ENCODE measurements at places on chromosomes 7 and 10. TPM values are rescaled to one million over a fixed set of nuclear protein-coding genes. Genes with fewer than 3 reads are reported as not detected.

DNA sequence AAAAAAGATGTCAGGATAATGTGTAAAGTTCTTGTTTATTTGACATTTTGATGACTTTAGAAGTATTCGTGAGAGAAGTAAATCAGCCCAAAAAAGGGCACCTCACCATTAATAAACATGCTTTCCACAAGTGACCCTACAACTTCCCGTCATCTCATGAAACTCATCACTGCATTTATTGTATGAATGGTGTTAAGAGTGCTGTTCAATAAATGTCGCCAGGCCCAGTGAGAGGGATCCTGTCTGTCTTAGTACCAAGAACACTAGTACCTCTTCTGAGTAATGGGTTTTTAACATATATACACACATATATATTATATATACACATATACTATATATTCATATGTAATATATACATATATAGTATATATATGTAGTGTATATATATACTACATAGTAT, 61.9 kb downstream of the TMEM26 start:
- DNase-seq, result no peak
- H3K36me3 ChIP-seq, result no peaks in the 10 kb centered on the region
- no peaks in the 10 kb centered on the region for H3K4me1 ChIP-seq
- no peak overlapping the region for H3K4me3 ChIP-seq
- no peak overlapping the region for H3K27ac ChIP-seq

- no peaks in the 10 kb centered on the region for H3K27me3 ChIP-seq
- H3K4me1 ChIP-seq, result no peaks in the 10 kb centered on the region
- peak overlapping the region; percentile 36 for H3K27ac ChIP-seq
- H3K36me3 ChIP-seq, result no peaks in the 10 kb centered on the region
- DNase-seq, result peak; percentile 24
These were observed 51.3 kb upstream of the GSAP start for GRCh38 chr7:77467408-77467807.

GRCh38 chr7:128164955-128165670, 76.0 kb upstream of the LEP start:
- H3K27me3 ChIP-seq, result no peaks in the 10 kb centered on the region
- no peaks in the 10 kb centered on the region for H3K36me3 ChIP-seq
- DNase-seq, result no peak
- peaks cover 23% of the 10 kb centered on the region for H3K4me1 ChIP-seq
- H3K27ac ChIP-seq, result no peak overlapping the region
- H3K4me3 ChIP-seq, result no peak overlapping the region

- H3K27me3 ChIP-seq, result no peaks in the 10 kb centered on the region
- no peak overlapping the region for H3K27ac ChIP-seq
- no peak for DNase-seq
- no peak overlapping the region for H3K4me3 ChIP-seq
These were observed 117.1 kb upstream of the HPS1 start for GRCh38 chr10:98563811-98564210.

DNA sequence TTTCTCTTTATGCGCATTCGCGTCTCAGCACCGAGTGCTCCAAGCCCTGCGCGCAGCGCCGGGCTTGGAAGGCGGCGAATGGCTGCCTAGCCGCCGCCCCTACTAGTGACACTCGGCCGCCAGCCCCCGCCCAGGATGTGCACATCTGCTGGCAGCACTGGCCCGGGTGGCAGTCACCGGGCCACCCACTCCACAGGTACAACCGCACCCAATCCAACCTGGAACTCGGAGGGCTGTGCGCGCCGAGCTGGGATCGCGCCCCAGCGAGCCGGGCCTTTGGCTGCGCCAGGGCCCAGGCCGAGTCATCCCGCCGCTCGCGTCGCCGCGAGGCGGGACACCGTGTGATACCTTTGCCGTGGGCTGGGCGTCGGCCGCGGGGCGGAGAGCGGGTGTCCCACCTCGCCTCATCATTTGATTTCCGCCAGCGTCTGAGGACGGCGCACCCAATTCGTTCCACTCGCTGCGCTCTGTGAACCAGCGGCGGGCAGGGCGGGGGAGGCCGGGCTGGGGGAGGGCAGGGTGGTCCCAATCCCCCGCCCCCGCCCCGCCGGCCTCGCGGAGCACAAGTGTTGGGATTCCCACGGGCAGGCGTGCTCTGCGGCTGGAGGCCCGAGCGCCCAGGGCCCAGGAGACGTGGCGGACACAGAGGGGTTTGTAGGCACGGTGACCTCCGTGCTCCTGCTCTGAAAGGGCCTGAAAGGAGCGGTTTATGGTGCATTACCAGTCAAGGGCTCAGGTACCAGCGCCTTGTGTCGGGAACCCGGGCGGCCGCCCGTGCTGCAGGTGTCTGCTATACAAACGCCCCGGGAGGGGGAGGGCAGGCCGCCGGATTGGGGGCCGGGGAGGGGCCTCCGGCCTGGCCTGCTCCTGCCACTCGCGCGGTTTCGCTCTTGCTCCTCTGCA, 17.8 kb upstream of the PTF1A start:
- no peaks in the 10 kb centered on the region for H3K27me3 ChIP-seq
- peak; percentile 65 for DNase-seq
- H3K27ac ChIP-seq, result peak overlapping the region; percentile 93
- peaks cover 49% of the 10 kb centered on the region for H3K4me1 ChIP-seq
- H3K36me3 ChIP-seq, result no peaks in the 10 kb centered on the region

DNA sequence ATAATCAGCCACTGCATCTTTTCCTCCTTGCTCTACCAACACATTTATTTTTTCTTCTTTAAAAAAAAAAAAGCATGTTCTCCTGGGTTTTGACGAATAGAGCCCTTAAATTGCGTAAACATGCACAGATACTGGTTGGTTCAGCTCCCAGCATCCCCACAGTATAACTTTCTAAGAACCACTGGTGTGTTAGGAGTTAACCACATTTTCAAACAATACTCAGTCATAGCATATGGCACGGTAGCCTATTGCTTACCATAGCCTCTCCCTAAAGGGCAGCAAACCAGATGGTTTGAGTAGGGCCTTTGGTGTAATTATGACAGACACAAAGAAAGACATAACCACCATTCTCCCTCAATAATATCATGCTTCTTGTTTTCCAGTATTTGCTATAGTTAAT, 145.0 kb downstream of the LRRC4 start:
- peaks cover 9% of the 10 kb centered on the region for H3K36me3 ChIP-seq
- H3K27me3 ChIP-seq, result no peaks in the 10 kb centered on the region
- peaks cover 61% of the 10 kb centered on the region for H3K4me1 ChIP-seq
- H3K27ac ChIP-seq, result peak overlapping the region; percentile 55
- H3K4me3 ChIP-seq, result no peak overlapping the region
- DNase-seq, result no peak

GRCh38 chr7:92293896-92294590, 48.3 kb downstream of the ANKIB1 start:
- H3K4me1 ChIP-seq, result peaks cover 19% of the 10 kb centered on the region
- no peak overlapping the region for H3K4me3 ChIP-seq
- no peak for DNase-seq

GRCh38 chr7:134461916-134462315, 3.0 kb upstream of the AKR1B1 start:
- no peak for DNase-seq
- no peak overlapping the region for H3K27ac ChIP-seq
- no peaks in the 10 kb centered on the region for H3K36me3 ChIP-seq
- no peak overlapping the region for H3K4me3 ChIP-seq
- H3K27me3 ChIP-seq, result no peaks in the 10 kb centered on the region

- no peaks in the 10 kb centered on the region for H3K27me3 ChIP-seq
- no peak for DNase-seq
- H3K4me1 ChIP-seq, result no peaks in the 10 kb centered on the region
- H3K36me3 ChIP-seq, result no peaks in the 10 kb centered on the region
- H3K27ac ChIP-seq, result no peak overlapping the region
These were observed 22.1 kb upstream of the CCNJ start for GRCh38 chr10:96021332-96021731.

The TUBAL3 gene
- total RNA-seq, result not detected

The WDFY4 gene
- total RNA-seq, result 2.3 TPM

The FKBP9 gene
- 253 TPM for total RNA-seq

The THSD7A gene
- 7.0 TPM for total RNA-seq
